ENCODE measurements at places on chromosomes 16 and 17.

- DNase-seq = no peak
These were observed 4.3 kb upstream of the HOXB2 start for GRCh38 chr17:48549281-48549630.

DNA sequence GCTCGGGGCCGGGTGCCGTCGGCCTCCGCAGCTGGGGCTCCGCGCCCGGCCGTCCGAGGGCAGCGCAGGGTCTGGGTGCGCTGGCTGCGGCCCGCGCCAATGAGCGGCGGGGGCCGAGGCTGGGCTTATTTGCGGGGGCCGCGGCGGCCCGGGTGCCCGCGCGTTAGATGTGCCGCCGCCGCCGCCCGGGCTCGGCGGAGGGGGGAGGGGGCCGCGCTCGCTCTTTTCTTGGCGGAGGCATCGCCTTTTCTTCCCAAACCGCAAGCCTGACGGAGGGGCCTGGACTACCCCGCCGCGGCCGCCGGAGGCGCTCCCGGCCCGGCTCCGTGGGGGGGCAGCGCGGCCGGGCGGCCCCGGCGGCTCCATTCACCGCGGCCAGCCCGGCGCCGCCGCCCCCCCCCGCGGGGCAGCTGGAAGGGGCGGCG lies at the start of gene NOTUM:
Gene NOTUM, minus strand, starts transcription at position 101 of the 425 bp plus-strand sequence. CDS start 278 bp downstream, outside the sequence.
- peak; percentile 85 for DNase-seq

DNA sequence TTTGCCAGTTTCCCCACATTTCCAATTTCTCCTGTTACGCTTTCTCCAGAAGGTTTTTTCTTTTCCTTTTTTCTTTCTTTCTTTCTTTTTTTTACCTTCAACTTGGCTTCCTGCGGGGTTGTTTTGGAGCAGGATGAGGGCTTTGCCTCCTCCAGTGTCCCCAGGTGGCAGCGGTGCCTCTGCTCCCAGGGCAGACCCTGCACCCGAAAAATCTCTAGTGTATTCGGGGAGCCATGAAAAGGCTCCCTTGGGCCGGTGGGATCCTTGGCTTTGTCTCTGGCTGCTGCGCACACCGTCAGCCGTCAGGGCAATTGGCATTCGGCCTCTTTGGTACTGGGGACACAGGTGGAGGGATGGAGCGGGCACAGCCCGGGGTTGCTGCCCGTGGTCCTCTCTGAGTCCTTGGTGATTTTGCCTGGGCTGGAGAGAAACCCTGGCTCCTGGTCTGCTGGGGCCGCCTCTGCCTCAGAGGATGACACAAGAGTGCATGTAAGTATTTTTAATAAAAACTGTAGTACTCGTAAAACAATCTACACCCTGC lies 846 bp downstream of the ITGB3 start:
- DNase-seq = no peak

GRCh38 chr17:19996086-19996485 lies 13.1 kb upstream of the SPECC1 start:
- DNase-seq = no peak

DNA sequence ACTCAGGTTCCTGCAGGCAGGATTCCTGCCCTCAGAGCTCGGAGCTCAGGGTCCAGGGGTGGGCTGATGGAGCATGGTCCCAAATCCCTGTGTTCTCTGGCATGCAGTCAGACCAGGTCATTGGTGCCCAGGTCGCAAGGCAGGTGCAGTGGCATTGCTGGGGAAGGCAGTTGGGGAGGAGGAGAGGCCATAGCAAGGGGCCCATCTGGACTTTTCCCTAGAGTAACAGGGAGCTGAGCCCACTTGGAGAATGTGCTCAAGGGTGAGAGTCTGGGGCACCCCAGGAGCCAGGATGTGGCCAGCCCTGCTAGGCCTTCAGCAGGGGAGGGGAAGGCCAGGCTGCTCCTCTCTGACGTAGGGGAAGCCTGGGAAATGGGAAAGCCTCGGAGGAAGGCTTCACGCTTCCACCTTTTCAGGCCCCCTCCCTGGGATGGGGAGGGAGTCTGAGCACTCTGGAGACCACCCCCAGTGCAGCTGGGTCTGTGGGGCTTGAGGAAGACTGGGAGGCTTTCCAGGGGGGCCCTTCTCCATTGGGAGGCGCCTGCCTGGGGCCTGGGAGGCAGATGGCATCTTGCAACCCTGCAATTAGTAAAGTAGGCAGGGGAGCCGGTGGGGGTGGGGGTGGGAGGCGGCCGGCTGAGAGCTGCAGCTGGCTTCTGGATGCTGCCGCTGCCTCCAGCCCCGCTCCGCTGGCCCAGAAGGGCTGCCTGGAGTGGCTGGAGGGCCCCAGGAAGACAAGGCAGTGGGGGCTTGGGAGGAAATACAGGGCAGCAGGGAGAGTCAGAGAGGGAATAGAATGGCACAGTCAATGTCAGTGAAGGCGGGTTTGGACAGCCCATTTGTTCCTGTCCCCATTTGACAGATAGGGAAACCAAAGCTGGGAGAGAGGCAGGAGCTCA lies 21.1 kb upstream of the DOK4 start:
- DNase-seq = peak; percentile 57

DNA sequence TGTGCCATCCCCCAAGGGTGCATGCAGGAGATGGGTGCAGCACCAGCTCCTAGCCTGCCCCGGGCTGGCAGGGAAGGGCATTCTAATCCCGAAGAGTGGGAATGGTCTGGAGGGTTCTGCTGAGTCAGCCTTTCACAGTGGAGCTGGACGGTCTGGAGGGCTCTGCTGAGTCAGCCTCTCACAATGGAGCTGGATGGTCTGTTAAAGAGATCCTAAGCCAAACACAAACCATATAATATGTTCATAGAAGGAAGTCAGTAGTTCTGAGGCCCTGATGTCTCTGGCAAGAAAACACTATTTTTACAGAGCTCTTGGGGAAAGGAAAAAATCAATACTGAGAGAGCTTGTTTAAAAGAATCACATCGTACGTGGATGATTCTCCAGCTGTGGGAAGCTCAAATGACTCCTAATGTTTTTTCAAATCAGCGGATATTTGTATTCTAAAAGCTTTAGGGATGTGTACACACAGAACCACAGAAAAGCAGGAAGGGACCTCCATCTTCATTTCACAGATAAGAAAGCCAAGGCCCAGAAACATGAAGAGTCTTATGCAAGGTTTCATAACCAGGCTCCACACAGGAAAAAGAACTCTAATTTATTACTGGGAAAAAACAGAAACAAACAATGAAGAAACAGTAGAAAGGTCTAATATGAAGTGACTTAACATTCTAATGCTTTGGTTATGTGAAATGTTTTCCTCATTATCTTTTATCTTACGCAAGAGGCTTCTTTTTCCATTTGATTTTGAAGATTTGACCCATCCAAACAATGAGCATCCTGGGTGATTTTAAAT lies 176.3 kb downstream of the VPS53 start:
- DNase-seq = no peak

GRCh38 chr16:17235147-17235815 lies 235.5 kb downstream of the XYLT1 start:
- DNase-seq = no peak

DNA sequence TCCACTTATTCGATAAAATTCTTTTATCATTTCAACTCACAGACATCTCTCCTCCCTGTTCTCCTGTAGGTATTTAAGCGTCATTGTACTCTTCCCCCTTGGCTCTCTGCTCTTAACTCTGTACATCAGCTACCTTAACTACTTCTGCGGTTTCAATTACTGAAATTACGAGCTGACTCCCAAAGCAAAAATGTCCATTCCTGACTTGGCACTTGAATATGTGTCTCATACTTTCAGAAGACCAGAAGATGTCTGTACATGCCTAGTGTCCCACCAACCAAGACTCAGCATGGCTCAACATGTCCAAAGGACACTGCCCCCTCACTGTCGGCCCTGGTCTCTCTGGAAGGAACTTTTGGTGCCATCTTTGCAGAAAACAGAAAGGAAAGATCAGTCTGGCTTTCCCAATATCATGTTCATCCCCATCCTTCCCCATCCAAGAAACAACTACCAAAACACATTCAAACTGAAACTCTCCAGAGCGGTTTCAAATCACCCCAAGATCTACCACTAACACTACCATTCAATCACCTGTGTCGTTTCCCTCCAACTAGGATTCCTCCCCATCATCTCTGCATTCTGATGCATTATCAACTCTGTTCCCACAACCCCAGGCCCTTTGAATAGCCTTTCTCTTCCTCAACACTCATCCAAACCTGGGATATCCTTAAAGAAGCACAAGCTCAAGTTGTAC lies 74.9 kb downstream of the ZFHX3 start:
- DNase-seq = no peak

DNA sequence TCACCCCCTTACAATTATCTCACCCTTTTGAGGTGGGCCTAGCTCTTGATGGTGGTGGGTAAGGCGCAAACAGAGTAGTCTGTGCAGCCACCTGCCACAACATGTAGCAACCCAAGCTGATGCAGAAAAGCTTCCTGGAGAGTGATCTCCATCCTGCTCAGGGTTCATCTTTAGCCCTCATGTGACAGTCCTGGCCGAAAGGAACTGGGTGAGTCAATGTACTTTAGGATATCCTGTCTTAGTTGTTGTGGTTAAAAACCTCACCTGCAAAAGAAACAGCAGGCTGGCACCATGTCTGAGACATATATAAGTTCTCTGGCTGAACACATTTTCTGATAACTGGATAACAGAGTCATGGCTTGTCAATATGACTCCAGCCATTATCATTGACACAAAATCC lies 183.5 kb upstream of the CPHXL start:
- no peak for DNase-seq

DNA sequence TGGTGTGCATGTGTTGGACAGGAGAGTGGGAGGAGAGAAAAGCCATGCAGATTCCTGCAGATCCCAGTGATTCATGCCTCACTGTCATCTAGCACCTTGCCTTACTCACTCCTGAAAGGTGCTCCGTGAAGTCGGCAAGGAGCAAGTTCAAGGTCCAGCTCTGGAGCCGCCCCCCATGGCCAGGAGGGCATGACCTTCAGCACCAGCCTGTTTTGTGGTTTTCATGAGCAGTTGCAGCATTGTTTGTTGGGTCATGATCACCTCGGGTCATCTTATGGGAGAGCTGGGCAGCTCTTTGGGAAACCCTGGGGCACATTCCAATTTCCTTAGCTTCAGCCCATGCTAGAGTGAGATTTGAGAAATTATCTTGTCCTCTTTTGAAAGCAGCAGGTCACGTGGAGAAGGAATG lies 137.5 kb upstream of the IRX3 start:
- no peak for DNase-seq

DNA sequence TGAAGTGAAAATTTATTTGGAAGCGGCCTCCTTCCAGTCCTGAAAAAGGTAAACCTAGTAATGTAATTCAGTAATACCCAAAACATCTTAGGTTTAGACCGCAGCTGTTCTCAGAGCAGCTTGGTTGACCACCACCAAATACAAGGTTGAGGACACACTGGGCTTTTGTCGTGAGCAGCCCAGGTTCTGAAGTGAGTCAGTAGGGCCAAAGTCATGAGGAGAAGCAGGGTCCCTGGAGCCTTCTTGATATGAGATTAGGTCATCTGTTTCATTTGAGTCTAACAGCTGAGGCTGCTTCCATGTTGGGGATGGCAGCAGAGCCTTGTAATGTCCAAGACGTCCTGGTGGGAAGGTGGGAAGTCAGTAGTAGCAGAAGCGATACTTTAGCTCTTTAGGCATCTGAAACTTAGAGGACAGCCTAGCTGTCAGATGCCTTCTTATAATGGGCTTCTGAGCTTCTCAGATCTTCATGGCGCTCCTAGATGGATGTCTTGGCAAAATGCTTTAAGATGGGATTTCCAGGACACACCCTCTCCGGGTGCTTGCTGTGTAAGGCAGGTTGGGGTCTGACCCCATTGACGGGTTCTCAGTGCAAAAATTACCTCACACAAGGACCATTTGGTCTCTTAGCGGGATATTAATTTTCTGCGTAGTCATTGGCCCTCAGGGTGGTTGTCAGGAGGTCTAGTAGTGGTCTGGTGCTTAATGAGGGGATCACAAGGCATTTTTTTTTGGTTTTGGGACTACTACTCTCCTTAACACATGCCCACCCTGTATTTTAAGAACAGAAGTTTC lies 2.4 kb downstream of the ALKBH5 start:
- no peak for DNase-seq

DNA sequence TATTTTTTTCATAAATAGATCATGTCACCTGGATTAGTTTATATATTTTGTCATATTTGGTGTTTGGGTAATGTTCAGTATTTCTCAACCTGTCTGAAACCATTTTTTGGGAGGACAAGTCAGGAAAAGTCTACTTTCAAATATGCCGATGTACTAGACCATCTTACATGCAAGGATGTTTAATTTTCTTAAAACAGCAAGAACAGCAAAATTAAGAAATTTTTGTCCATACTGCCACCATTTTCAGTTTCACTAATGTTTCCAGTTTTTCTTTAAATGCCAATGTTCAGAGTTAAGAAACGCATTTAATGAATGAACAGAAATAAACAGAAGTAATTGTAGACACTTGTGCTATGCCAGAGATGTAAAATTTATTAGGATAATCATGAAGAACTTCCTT lies 880 bp downstream of the KRTAP3-3 start:
- DNase-seq = no peak

DNA sequence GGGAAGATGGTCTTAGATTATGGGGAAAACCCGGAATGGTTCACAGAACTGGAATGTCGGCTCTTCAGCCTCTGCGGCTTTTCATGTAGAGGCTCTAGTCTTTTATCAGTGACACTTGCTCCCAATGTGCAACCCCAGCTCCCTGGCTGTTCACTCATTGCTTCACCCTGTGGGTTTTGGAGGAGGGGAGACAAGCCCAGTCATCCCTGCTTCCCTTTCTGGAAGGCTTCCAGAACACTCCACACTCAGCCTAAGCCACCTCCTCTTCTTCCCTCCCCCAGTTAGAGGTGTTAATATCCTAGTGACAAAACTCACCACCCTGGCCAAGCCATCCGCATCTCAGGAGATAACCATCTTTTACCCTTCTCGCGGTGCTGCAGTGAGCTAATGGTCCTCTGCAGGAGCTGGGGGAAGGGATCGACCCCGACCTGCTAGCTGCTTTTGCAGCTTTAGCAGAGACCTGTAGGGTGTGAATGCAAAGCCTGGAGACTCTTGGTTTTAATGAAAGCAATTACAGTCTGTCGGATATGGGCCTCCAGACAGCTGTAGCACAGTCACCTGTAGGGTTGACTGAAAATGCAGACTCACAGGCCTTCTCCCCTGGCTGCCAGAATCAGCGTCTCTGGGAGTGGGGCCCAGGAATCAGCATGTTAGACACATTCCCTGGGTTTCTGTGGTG lies 24.3 kb upstream of the LASP1NB start:
- no peak for DNase-seq

DNA sequence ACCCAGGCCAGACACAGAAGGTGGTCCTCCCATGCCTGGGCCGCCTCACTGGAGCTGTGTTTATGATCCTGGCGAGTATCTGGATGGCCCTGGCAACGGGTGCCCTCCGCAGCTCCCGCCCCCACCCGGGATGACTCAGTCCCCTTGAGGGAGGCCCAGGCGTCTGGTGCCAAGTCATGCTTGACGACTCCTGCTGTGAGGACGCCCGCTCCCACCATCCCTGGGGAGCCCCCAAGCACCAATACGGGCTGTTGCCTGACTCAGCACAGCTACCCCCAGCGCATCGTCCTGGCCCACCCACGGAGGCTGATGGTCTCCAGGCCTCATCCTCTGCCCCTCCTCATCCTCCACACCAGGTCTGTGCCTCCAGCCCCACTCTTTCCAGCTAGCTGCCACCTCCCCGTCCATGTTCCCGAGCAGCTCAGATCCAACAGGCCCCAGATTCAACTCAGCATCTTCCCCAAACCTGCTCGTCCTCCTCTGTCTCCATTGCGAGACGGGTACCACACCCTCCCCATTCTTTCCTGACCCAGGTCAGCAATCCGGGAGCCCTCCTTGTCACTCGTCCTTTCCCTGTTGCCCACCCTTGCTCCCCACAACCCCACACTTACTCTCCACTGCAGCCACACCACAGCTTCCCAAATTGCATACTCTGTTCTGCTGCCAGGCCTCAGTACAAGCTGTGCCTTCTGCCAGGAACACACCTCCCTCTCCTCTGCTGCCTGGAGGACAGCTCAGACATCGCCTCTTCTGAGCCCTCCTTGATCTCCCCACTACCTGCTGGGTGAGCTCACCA lies 2.6 kb downstream of the CAMKK1 start:
- no peak for DNase-seq
